ENCODE measurements at places on chromosomes 6 and 20.

- DNase-seq = no peak
These were observed 997.0 kb downstream of the GRIK2 start for GRCh38 chr6:102390541-102390940.

- no peak for DNase-seq
These were observed 123.8 kb upstream of the MYLIP start for GRCh38 chr6:16004934-16005679.

DNA sequence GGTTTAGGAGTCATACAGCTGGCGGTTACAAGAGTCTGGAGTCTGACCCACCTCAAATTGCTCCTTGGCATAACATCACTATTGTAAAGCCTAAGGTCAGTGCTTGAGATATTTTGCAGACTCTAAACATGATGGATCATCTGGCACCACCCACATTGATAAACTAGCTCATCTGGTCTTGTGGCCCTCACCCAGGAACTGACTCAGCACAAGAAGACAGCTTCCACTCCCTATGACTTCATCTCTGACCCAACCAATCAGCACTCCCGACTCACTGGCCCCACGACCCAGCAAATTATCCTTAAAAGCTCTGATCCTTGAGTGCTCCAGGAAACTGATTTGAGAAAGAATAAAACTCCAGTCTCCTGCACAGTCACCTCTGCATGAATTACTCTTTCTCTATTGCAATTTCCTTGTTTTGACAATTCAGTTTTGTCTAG, 115.9 kb downstream of the CD24 start:
- DNase-seq = no peak

- no peak for DNase-seq
These were observed 34.2 kb upstream of the KCNK5 start for GRCh38 chr6:39263303-39264037.

- DNase-seq = no peak
These were observed 171.2 kb upstream of the SUPT3H start for GRCh38 chr6:45548657-45549515.

DNA sequence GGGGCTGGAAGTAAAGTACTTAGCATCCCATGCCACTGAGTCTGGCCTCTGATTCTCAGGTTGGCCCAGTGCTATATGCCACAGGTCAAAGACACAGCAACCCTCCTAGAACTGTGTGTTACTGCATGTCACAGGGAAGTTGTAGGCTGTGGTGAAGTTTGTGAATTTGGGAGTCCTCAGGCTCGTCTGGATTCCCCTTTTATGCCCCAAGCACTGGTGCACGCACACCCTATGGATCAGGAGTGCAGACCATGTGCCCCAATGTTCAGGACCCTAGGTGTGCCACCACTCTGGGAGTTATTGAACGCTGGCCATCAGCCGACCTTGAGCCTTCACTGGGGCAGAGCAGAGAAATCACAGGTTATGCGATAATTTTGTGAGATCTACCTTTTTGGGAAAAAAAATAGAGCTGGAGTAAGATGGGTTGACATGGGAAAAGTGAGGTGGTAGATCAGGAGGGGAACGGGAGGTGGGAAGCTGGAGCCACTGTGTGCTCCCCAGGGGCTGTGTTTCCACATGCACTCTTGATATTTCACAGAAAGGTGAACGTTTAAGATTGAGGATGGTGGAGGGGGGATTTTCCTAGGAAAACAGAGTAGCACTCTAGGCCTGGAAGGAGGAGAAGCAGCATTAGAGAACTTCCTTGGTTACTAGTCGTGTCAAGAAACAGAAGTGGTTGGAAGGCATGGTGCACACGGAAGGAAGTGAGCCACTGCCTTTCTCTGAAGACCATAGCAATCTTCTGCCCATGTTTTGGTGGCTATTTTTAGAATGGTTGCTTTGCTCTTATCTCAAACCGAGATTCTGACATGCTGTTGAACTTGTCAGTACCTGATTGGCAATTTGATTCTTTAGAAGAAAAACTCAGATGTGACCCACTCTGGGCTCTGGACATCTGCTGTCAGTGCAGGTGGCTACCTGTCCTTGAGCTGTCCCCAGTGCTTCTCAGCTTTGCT, 44.1 kb downstream of the DUSP22 start:
- DNase-seq = peak; percentile 53

Measured in OCI-LY7 (cell line).